A549 (cell line): ENCODE measurements at places on chromosomes 5 and 9.
A peak's percentile ranks its signal among the peaks of the same experiment; 100 is the strongest.

- peak; percentile 72 for DNase-seq
These were observed 1.9 kb downstream of the SPTAN1 start for GRCh38 chr9:128554155-128554862.

GRCh38 chr9:86821006-86821845 is 126.1 kb downstream of the GAS1 start:
- DNase-seq = no peak

GRCh38 chr5:84301535-84301934 is 83.1 kb downstream of the EDIL3 start:
- DNase-seq = no peak

- DNase-seq = no peak
These were observed 233.0 kb downstream of the CD180 start for GRCh38 chr5:66963559-66963971.

DNA sequence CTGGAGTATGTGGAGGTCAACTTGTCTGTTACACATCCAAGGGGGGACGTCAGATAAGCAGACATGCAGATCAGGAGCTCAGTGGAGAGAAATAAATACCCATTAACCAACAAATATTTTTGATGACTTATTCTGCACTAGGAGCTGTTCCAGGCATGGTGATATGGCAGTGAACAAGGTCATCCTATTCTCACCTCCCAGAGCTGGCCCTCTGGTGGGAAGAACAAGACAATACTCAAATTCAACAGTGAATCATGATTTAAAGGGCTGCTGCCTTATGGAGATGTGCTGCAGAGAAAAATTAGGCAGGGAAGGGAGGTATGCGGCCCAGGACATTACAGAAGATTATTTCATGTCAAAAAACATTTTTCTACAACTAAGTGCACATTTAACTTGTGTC is 36.5 kb downstream of the SYK start:
- DNase-seq = no peak

DNA sequence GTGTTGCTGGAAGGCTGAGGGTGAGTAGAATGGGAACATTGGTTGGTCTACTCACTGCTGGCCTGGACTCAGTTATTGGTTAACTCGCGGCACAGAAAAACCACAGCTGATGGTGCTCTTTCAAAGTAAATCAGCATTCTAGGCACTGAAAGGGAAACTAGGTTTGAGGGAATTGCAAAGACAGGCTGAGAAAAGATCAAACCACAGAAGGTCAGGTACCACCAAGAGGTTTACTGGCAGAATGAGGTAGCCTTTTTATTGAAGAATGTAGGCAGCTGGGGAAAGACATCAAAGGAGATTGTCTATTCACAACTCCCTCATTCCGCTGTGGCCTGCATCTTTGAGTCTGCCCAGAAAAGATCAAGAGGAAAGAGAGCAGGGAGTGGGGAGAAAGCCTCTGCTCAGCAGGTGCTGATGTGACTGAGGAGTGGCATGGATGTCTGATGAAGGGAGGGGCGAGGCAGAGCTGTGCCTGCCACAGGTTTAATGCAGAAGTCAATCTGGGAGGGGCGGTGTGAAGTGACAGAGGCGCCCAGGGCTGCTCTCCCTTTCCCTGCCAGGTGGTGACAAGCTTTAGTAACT is 255.5 kb downstream of the MAN2A1 start:
- no peak for DNase-seq

- DNase-seq = no peak
These were observed 15.0 kb upstream of the FBP1 start for GRCh38 chr9:94654165-94654894.

GRCh38 chr9:129080298-129080600 is 662 bp upstream of the DOLPP1 start:
- DNase-seq = no peak
